ENCODE measurements at places on chromosomes 16 and 17.

- no peak for DNase-seq
Observed at GRCh38 chr17:21095735-21096134, 31.0 kb upstream of the DHRS7B start.

DNA sequence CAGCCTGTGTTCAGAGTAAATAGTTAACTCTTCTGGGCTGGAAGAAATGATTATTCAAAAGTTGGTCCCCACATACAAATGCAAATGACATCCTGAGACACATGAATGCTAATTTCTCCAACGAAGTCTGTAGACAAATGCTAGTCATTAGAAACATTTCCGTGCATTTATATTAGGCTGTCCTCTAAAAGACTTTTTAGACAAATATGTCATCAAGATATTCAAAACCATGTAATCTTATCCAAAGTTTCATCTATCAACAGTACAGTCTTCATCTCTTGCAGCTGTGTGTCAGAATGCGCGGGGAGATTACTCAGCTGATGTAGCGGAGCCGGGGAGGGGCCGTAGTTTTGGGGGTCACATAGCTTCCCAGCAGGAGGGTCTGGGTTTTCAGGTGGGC lies 33.8 kb upstream of the MAF start:
- DNase-seq: no peak

DNA sequence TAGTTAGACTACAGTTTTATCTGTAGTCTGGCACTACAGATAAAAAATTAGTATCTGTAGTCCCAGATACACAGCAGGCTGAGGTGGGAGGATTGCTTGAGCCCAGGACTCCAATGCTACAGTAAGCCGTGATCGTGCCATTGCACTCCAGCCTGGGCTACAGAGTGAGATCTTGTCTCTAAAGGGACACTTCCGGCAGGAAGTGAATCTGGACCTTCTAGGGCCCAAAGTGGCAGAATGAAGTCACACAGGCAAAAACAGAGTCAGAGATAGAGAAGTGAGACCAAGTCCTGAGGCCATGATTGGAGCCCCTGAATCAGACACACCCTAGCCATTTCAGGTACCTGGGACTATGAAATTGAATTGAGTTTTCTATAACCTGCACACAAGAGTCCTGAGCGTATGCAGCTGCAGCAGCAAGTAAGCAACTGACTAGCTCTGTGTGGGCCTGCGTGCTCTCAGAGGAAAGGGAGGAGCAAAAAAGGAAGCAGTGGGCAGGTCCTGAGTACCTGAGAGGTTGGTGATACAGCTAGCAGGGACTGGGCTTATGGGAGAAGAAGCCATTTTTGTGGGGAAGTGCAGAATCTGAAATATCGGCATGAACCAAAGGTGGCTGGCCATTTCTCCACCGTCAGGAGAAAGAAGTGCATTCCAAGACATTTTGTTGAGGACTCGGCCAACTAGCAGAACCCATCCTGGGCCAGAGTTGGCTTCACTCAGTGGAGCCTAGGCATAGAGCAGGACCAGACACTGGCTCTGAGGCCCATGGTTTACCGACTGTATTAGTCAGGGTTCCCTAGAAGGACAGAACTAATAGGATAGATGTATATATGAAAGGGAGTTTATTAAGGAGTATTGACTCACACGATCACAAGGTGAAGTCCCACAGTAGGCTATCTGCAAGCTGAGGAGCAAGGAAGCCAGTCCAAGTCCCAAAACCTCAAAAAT lies 27.2 kb upstream of the BRD7 start:
- DNase-seq: no peak

DNA sequence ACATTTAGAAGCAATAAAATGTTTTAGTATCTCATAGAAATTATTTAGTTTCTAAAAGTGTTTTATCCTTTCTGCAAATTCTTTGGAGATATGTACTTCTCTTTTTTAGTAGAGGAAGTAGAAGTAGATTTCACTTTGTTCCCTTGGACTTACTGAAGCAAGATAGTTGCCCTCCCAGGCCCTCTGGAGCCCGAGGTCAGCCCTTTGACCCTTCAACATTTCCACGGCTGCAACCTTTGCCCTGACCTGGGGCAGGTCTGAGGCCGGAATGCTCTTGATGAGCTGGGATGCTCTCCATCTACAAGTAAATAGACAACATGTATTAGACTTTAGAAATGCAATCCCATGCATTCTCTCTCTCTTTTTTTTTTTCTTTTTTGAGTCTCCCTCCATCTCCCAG lies 167.5 kb downstream of the CDK5R1 start:
- no peak for DNase-seq

- DNase-seq: no peak
Observed at GRCh38 chr17:53979991-53980390, 157.3 kb downstream of the KIF2B start.

DNA sequence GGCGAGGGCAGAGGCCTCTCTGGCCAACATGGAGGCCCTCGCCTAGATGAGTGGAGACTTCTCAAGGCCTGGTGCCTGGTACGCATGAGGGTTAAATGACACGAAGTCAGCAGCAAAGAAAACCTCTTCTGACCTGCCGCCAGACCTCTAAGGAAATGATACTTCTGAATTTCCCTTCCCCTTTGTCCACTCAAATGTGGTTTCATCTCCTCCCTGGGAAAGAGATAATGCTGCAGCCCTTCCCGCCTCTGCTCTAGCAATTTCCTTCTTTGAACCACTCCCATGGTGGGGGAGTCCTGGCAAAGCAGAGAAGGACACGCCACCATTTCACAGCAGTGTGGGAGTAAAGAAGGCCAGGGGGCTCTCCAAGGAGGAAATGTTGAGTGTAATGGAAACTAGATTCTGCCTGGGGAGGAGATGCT lies 65.7 kb upstream of the BCAR1 start:
- no peak for DNase-seq

- no peak for DNase-seq
Observed at GRCh38 chr17:53791551-53791950, 31.2 kb upstream of the KIF2B start.

- DNase-seq: no peak
Observed at GRCh38 chr16:75070012-75070841, 46.4 kb downstream of the LDHD start.
